ENCODE measurements at places on chromosomes 4 and X.

DNA sequence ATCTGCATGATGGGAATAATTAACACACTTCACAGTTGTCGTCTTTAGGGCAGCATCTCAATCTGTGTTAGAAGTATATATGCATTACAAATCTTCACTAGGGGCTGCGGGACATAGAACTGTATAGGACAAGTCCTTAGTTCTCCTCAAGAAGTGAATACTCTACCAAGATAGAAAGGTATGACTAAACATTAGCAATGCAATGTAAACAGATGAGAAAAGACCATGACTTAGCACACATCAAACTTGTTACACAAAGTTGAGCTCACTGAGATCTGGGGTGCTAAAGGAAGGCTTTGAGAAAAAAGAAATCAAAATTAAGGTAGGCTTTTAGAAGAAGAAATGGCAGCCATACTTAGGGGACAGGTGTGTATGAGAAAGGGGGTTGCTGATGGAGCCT is 182.1 kb upstream of the MAP3K15 start:
- DNase-seq = no peak

DNA sequence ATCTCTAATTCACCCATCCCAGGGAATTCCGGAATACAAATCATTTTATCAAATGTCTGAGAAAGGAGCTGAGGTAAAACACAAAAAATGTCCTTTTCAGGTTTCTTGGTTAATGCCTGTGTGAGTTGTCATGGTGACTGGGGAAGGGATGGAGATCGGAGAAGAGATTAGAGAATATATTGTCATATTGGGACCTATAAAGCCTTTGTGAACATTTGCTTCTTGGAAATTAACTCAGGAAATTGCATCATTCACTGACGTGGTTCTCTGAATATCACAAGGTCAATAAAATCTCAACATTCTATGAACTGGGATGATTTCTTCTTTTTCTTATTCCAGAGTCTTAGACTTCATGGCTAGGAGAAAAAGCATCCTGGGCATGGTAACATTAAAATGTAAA is 174.8 kb upstream of the GLRA2 start:
- no peak for DNase-seq

GRCh38 chr4:7367406-7367805 is 67.3 kb downstream of the PSAPL1 start:
- DNase-seq = no peak

- DNase-seq = no peak
Measured at GRCh38 chr4:36917413-36917812, 327.1 kb upstream of the NWD2 start.

DNA sequence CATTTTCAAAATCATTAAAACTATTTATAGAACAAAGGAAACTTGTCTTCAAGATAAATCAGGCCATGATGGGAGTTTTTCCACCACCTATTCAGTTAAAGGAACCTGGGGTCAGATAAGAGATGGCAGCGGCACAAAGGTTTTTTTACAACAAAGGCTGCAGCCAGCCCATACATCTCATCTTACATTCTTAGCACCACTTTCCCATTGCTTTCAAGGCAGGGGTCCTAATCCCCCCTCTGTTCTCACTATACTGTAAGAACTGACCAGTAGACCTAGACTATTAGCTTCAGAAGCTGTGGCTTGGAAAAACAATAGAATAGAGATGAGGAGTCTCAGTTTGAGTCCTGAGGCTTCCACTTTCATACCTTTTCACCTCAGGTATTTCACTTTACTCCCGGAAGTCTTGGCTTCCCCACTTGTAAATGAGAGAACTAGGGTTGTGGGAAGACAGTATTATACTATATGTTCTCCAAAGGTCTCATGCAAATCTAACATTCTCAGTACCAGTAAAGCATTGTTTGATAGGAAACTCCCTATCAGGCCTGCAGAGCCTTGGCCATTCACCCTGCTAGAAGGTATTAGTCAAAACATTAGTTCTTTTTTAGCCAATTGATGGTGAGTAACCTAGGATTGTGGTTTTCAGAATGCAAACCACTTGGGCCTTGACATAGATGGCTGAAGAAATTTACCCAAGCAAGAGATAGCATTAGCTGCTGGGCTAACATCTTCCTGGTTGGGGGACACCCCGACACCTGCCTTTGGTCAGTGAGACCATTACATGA is 182.9 kb upstream of the PBDC1 start:
- no peak for DNase-seq

GRCh38 chrX:11336201-11336600 is 43.0 kb downstream of the AMELX start:
- DNase-seq = no peak

- no peak for DNase-seq
Measured at GRCh38 chrX:29555465-29556091, 659.8 kb upstream of the MAGEB2 start.

DNA sequence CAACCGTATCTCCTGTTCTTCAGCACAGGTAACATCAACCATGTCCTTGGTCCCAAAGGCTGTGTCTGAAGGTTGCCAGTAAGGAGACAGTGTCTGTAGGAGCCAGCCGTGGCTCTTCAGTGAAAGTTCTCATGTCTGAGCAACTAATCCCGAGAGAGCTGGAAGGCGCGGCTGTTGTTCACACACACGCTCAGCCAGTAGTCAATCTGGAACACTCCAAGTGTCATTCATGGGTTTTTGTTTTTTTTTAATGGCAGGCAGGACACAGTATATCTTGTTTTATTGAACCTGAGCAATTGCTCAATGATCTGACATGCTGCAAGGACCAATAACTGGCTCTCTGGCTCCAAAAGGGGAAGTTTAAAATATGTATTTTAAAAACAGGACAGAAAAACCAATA is 48.4 kb upstream of the MAP3K15 start:
- DNase-seq = no peak

DNA sequence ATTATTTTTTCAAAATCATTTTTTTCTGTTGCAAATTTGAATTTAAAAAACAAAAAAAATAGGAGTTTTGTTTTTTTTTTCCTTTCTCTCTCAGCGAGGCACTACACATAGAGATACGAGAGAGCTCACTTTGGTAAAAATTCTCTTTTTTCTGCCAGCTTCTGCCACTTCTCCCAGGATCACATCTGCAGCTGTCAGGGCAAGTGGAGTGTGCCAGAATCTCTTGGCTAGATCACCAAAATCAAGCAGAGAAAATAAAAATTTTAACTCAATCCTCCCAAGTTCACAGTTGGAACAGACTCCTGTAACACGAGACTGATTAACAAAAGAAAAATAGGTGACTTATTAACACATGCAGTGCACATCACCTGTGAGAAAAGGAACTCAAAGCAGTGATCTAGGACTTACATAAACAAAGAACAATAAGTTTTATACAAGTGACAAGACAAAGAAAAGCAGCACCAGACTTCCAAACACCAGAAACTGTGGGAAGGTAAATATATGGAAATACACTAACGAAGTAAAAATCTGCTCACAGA is 213.2 kb upstream of the ZFP42 start:
- no peak for DNase-seq

GRCh38 chr4:13413729-13414437 is 70.3 kb downstream of the RAB28 start:
- DNase-seq = no peak

DNA sequence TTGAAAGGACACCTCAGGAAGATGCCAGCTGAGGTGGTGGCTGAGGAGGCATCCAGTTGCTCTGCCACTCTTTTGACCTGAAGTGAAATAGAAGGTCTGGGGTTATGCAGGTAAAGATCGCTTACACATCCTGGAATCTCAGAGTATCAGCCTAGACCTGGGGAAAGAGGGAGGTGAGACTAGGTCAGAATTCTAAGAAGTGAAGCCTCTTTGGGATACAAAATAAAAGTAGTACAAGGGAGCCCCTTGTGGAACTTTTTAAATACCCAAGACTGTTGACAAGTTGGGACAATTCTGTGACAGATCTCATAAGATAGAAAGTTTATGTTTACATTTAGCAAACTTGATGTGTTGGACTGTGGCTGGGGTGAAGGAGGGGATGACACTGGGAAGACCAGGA is 263.1 kb downstream of the SPRY1 start:
- no peak for DNase-seq

DNA sequence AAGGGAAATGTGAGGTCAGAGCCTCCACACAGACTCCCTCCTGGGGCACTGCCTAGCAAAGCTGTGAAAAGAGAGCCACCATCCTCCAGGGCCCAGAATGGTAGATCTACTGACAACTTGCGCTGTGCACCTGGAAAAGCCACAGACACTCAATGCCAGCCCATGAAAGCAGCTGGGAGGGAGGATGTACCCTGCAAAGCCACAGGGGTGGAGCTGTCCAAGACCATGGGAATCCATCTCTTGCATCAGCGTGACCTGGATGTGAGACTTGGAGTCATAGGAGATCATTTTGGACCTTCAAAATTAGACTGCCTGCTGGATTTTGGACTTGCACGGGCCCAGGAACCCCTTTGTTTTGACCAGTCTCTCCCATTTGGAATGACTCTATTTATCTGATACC is 22.8 kb downstream of the CDKN2AIP start:
- DNase-seq = no peak

DNA sequence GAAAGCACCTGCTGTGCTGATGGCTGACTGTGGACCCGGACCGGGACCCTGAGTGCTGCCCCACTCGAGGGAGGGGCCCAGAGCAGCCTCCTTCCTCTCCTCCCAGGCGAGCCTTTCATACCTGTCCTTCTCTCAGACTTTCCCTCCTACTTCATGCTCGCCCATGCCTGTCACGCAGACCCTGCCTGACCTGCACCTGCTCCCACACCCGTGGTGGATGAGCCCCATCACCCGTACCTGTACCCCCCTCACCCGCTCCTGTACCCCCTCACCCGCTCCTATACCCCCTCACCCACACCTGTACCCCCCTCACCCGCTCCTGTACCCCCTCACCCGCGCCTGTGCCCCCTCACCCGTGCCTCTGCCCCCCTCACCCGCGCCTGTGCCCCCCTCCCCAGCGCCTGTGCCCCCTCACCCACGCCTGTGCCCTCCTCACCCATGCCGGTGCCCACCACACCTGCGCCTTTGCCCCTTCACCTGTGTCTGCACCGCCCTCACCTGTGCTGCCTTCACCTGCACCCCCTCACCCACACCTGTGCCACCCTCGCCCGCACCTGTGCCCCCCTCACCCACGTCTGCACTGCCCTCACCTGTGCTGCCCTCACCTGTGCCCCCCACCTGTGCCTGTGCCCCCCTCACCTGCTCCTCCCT is 5.8 kb downstream of the MAEA start:
- DNase-seq = no peak

GRCh38 chrX:24838629-24839028 is 144.9 kb downstream of the POLA1 start:
- no peak for DNase-seq

GRCh38 chrX:130114141-130114588 is 3.9 kb upstream of the ELF4 start:
- no peak for DNase-seq

DNA sequence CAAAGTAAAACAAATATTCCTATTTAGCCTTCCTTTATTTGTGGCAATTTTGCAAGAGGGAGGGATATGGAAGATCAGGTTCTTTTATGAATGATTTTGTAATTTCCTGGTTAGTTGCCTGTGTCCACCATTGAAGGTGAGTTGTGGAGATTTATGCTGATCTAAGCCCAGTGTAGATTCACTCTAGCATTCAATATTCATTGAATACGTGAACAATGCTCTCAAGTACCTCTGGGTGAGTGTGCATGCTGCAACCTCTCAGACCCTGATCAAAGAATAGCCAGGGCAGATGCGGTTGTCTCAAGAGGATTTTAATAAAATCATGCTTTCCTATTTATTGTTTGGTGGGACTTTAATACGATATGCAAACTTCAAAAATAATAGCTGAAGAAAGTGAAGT is 628.4 kb downstream of the SPRY1 start:
- no peak for DNase-seq

DNA sequence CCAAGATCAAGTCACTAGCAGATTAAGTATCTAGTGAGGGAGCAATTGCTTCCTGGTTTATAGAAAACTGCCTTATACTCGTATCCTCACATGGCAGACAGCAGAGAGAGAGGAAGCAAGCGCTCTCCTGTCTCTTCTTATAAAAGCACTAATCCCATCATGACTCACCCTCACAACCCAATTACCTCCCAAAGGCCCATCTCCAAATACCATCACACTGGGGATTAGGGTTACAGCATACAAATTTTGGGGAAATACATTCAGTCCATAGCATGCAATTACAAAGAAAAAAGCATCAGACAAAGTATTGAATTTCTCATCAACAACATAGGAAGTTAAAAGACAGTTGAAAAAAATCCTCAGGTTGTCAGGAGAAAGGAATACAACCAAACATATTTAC is 292.6 kb downstream of the IQCM start:
- no peak for DNase-seq

DNA sequence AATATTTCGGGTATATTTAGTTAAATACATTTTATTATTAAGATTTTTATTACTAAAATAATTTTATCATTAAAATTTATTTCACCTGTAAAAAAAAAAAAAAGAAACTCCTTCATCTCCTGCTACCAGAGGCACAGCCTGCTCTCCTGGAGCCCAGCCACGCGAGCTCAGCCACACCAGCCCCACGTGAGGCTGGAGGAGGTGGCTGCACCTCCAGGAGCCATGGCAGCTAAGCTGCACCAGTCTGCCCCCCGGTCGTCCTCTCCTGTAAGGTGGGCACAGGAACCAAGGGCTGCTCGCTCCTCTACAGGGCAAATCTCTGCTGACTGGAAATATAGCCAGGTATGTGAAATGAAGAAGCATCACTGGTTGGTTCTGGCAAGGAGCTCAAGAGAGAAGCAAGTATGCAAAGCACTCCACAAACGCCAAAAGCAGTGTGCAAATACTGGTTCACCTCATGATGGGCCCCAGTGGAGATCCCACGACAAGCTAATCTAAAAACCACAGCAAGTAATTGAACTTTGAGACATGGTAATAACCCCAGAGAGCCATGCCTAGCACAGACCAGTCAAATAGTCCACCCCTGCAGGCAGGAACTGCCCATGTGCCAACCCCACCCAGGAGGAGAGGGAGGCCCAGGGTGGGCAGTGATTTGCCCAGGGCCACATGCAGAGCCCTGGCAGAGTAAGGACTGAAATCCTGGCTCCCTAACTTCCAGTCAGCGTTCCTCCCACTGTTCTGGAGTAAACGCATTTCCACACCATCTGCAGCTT is 90.1 kb downstream of the WFS1 start:
- no peak for DNase-seq

DNA sequence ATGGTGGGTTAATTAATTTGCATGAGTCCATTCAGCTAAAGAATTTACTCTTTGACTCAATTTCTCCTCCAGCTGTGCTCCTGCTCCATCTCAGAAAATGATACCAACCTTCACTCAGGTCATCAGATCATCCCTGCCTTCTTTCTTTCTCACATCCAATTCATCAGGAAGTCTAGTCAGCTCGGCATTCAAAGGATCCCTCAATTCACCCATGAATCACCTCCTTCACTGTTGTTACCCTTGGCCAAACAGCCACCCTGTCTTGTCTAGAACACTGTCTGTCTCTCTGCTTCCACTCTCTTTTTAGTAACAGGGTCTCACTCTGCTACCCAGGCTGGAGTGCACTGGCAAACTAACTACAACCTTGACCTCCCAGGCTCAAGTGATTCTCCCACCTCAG is 337.4 kb upstream of the SFRP2 start:
- DNase-seq = no peak

- DNase-seq = peak; percentile 17
Measured at GRCh38 chr4:39933671-39934590, 43.8 kb downstream of the PDS5A start.

GRCh38 chr4:91454111-91454510 is 849.7 kb upstream of the GRID2 start:
- no peak for DNase-seq

GRCh38 chr4:156322592-156322991 is 368.9 kb upstream of the CTSO start:
- no peak for DNase-seq

- no peak for DNase-seq
Measured at GRCh38 chr4:140233791-140234696, 80.1 kb upstream of the MAML3 start.
